Testis (tissue), 5 donors: ENCODE measurements at places on chromosomes 5 and 9.

- DNase-seq: no peak
Observed at GRCh38 chr5:179840766-179841165, 17.9 kb downstream of the MRNIP start.

DNA sequence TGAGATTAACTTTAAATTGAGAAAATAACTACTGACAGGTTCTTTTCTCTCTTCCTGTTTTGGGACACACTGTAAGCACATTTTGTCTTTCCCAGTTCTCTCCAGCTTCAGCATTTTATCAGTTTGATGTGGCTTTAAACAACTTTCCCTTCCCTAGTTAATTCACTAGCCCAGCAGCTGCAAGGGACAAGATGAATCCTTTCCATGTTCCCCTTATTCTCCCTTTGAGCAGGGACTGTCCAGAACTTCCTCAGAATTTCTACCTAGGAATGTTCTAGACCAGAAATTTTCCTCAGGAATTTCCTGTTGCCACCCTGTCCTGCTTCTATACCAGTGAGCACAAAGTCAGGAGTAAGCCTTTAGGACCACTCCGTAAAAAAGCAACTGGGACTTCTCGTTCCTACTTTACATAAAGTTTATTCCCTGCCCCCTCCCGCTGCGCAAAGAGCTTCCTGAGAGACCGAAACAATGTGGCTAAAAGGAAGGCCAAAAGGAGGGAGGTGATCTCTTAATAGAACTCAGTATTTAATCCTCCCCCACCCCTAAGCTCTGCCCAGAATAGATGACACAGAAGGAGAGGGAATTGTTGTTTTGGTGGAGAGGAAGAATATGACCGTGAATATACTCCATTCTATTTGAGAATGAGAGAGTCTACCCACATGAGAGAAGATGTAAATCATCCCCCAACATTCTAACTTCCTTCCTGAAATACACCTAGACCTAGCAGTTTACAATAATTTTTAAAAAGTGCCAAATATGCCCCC, 61.9 kb downstream of the GLIS3 start:
- DNase-seq: peak; percentile 91

DNA sequence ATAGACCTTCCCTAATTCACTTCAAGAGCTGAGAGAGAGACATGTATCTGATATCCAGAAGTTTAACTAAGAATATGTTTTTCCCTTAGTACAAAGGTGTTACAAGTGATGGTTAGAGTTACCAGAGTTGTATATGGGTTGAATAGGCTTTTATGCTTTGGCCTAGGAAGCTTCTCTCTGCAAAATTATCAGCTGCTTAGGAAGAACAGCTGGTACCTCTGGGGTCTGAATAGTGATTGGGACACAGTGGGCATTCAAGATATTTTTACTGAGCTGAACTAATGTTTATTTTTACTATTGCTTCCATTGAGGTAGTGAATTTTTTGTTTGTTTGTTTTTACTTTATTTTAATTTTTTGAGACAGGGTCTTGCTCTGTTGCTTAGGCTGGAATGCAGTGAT, 67.6 kb upstream of the BASP1 start:
- DNase-seq: no peak

GRCh38 chr9:26078706-26079105, 400.5 kb upstream of the TUSC1 start:
- no peak for DNase-seq

GRCh38 chr5:96520345-96520744, 87.3 kb upstream of the PCSK1 start:
- no peak for DNase-seq

DNA sequence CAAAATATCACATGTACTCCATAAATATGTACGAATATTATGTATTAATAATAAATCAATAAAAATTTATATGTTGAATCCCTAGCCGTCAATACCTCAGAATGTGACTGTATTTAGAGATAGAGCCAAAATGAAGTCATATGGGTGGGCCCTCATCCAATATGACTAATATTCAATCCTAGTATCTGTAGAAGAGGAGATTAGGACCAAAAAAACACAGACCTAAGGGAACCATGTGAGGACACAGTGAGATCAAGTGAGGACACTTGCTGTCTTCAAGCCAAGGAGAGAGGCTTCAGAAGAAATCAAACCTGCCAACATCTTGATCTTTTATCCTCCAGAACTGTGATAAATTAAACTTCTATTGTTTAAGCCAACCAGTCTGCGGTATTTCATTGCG, 3.7 kb upstream of the AMACR start:
- no peak for DNase-seq
